ENCODE measurements at places on chromosomes 7 and 10.

DNA sequence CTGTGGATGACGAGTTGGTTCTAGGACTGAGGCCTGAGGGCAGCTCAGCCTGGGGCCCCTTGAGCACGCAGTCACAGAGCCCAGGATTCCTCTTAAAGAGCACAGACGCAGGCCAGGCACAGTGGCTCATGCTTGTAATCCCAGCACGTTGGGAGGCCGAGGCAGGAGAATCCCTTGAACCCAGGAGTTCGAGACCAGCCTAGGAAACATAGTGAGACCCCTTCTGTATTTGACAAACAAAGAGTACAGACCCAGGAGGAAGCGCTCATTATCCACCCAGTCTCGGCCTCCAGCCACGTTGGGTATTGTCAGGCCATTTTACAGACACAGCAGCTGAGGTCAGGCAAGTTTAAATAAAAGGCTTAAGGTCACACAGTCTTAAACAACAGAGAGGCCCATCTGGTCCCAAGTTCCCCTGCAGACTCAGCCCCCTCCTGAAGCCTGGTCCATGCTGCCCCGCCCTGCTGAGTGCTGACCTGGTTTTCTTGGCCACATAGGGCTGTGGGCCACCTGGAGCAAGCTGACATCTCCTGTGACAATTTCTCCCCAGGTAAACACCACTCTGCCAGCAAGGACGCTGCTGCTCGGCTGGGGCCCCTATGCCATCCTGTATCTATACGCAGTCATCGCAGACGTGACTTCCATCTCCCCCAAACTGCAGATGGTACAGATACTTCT lies 12.6 kb downstream of the RGR start:
- DNase-seq: no peak

GRCh38 chr7:158018098-158018762 lies 569.4 kb downstream of the PTPRN2 start:
- no peak for DNase-seq

- no peak for DNase-seq
Observed at GRCh38 chr7:158657189-158657746, 47.3 kb downstream of the NCAPG2 start.

- DNase-seq: peak; percentile 85
Observed at GRCh38 chr7:131100357-131101054, 227.2 kb upstream of the MKLN1 start.

- DNase-seq: no peak
Observed at GRCh38 chr7:26398427-26398755, 106.7 kb downstream of the SNX10 start.

- no peak for DNase-seq
Observed at GRCh38 chr10:24207781-24208611, 942 bp upstream of the KIAA1217 start.

DNA sequence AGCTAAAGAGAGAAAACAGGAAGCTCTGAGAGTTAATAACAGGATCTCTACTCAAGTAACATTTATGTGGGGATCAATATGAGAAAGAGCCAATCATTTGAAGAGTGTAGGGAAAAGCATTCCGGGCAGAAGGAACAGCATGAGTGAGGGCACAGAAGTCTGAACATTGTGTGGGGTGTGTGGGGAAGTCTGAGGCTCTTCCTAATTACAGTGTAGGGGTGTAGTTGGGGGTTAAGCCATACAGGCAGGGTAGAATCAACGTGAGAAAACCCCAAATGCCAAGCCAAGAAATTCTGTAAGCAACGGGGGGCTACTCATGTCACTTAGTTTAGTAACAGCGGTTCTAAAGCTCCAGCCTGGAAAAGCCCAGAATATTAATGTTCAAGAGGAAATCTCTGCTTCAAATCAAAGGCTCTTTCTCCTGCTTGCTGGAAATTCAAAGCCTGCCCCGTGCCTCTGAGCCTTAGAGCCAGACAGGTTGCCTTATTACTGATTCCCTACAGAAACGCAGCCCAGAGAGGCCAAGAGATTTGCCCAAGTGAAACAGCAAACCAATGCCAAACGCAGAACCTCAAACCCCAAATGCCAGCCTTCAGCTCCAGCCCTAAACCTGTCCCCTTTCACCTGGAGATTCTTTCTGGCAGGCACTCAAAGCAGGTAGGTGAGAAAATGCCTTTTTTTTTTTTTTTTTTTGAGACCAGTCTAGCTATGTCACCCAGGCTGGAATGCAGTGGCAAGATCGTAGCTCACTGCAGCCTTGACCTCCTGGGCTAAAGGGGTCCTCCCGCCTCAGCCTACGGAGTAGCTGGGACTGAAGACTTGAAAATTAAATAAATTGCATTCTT lies 36.1 kb downstream of the DNAJB12 start:
- DNase-seq: no peak

DNA sequence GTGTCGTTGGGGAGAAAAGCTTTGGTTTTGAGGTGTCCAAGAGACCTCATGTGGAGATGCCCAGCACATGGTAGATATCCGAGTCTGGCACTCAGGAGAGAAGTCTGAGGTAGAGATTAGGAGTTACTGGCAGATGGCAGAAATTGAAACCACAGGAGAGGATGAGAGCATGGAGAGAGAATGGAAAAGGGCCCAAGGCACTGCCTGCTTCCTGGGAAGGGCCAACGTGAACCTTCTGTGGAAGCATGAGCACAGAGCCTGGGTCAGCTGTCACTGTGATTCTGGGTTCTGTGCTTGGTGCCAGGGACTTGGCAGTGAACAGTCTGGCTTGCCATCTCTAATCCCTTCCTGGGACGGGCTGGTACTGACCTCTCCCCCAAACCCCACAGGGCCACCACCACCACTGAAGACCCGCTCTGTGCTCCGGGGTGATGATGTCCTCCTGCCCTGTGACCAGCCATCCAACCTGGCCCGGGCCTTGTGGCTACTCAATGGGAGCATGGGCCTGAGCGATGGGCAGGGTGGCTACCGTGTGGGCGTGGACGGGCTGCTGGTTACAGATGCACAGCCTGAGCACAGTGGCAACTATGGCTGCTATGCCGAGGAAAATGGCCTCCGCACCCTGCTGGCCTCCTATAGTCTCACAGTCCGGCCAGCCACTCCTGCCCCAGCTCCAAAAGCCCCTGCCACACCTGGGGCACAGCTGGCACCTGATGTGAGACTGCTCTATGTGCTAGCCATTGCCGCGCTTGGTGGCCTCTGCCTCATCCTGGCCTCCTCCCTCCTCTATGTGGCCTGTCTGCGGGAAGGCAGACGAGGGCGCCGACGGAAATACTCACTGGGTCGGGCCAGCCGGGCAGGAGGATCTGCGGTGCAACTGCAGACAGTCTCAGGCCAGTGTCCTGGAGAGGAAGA lies 4.1 kb downstream of the MRPL43 start:
- DNase-seq: no peak
